Activated T-helper 1 cell treated with anti-CD3 and anti-CD28 coated beads, Interleukin-2, amount 50 U/mL, for 16 hours (primary cell): ENCODE measurements at places on chromosomes 13 and 19.

- DNase-seq, result no peak
Measured at GRCh38 chr13:96780105-96780504, 214.2 kb downstream of the OXGR1 start.

DNA sequence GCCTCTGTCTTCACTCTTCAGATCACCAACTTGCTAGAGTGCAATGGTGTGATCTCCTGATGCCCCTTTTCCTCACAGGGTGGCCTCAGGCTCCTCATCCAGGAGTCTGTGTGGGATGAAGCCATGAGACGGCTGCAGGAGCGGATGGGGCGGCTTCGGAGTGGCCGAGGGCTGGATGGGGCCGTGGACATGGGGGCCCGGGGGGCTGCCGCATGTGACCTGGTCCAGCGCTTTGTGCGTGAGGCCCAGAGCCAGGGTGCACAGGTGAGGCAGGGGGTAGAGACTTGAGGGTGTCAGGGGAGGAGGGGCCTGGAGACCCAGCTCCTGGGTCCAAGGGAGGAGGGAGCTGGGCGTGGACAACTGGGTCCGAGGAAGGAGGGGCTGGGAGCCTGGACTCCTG lies 9.5 kb downstream of the ALDH16A1 start:
- no peak for DNase-seq

GRCh38 chr19:2476451-2477140 lies 669 bp downstream of the GADD45B start:
- DNase-seq, result peak; percentile 52

- DNase-seq, result no peak
Measured at GRCh38 chr19:16876904-16877361, 11.9 kb upstream of the F2RL3 start.

DNA sequence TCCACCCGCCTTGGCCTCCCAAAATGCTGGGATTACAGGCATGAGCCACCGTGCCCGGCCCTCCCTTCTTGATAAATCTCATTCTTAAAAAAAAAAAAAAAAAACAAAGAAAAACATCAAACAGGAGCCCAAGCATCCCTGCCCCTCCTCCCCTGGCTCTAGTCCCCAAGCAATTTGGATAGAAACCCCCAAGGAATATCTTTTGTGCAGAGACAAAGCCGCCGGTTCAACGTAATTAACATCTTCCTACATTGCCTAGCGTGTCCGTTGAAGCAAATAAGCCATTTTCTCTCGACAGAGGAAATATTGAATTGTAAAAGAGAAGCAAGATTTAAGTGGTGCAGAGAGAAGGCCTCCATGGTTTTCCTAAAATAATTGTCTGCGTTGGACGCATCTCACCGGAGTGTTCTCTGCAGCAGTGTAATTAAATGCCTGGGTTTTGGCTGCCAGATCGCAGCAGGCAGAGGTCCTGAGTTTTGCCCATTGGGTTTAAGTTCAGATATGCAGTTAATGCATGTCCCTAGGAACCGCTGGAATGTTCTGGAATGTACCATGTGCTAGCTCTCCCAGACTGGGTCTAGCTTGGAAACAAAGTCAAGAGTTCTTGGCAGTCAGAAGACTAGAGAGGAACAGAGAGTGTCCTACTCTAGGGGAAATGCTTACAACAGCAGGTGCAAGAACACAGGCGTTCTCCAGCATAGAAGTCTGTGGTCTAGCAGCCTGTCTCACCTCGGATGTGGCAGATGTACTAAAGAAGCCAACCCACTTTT lies 30.8 kb downstream of the PIN1 start:
- no peak for DNase-seq

DNA sequence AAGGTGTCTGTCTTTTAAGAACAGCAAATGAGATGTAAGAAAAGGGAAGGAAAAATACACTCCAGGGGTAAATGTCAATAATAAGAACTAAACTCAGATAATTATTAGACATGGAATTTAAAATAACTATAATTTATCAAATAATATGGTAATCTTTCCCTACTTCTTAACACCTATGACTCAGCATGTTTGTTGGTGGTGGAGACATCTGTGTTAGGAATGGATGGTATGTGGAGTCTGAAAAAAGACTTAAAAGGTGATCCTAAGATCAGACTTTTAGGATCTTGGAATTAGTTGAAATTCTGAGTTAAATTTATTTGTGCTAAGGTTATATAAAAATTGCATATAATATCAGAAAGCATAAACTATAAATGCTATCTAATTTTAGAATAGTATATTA lies 915.1 kb downstream of the SLITRK5 start:
- DNase-seq, result no peak

GRCh38 chr19:48392860-48393558 lies 459 bp upstream of the GRIN2D start:
- no peak for DNase-seq

DNA sequence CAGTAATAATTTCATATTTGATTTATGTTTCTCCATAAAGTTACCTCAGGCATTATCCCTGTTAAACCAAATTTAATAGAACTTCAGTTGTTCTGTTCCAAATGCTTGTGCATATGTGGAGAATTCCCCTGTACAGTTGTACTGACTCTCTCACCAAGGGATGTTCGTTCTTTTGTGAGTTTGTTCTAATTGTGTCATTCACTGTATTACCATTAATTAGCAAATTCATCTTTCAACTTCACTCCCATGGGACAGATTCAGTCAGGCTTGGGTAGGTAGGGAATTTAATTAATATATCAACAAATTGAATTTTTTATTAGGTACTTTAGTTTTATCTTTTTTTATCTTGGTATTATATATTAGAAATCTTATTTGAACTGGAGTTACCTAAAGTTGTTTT lies 265.4 kb downstream of the DCT start:
- DNase-seq, result no peak

GRCh38 chr13:18959229-18959628 lies 222.4 kb downstream of the TUBA3C start:
- DNase-seq, result no peak
